Neural progenitor cell (in vitro differentiated cells): ENCODE measurements at places on chromosomes 11 and 22.

- peak; percentile 93 for DNase-seq
Observed at GRCh38 chr11:1763796-1764661, at the start of gene CTSD. TSS of gene CTSD (minus strand) at chr11:1763927. CDS start at chr11:1763859, 68 bp downstream.

DNA sequence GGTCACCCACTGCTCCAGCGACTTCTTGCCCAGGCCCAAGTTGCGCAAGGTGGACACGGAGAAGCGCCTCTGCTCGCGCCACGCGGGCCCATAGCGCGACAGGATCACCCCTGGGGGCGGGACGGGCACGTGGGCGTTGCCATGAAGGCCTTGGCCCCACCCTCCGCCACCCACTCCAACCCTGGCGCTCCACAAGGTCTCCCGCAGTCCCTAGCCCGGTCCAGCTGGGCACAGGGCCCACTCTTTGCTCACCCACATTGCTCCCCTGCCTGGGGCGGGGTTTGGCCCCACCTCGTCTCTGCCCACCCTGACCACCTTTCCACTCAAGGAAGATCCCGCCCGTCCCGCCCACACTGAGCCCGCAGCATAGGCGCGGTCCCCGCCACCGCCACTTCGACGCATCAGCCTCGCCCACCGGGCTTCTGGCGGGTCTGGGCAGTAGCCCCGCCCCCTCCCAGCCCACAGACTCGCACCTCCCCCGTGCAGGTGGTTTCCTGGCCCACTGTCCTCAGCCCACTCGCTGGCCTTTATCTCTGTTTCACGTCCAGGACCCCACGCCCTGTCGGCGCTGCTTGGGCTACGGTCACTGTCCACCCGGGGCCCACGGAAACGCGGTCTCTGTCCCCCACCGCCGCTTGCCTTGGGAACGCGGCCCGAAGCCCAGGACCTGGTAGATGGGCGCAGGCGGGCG lies 12.3 kb upstream of the CYP2D6 start:
- DNase-seq, result no peak

DNA sequence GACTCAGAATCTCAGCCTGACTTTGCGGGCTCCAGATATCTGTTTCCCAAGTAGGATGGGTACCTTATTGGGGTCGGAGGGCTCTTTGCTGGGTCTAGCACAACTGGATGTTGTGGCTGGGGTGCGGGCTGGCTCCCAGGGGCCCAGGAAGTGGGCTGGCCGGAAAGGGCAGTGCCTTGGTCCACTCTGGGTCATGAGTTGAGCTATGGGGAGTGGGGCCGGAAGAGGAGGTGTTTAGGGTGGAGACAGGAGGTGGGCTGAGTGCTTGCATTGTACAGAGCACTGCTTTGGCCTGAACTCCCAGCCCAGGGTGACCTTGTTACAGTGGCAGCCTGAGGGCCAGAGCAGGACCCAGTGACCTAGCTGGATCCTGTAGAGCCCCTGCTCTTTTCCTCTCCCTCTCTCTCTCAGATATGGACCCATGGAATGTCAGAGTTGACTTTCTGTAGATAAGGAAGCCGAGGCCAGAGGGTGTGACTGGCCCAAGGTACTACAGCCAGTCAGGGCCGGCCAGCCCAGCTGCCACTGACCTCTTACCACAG lies 13.2 kb downstream of the PHLDB1 start:
- no peak for DNase-seq

- no peak for DNase-seq
Observed at GRCh38 chr11:126058105-126058874, 4.4 kb downstream of the CDON start.

DNA sequence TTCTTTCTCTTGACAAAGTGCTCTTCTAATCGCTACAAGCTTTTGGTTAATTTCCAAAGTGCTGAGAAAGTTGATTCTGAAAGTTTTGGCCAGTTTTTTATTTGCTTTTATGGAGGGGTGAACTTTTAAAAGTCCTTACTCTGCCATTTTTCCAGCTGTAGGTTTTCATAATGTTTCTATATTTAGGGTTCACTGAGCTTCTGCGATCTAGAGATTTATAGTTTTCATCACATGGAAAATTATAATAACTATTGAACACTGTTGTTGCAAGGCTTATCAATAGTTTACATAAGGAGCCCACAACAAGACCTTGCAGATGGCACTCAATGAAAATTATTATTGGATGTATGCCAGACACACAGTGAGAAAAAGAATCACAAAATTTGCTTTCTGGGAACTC lies 55.1 kb downstream of the DLG2 start:
- no peak for DNase-seq

DNA sequence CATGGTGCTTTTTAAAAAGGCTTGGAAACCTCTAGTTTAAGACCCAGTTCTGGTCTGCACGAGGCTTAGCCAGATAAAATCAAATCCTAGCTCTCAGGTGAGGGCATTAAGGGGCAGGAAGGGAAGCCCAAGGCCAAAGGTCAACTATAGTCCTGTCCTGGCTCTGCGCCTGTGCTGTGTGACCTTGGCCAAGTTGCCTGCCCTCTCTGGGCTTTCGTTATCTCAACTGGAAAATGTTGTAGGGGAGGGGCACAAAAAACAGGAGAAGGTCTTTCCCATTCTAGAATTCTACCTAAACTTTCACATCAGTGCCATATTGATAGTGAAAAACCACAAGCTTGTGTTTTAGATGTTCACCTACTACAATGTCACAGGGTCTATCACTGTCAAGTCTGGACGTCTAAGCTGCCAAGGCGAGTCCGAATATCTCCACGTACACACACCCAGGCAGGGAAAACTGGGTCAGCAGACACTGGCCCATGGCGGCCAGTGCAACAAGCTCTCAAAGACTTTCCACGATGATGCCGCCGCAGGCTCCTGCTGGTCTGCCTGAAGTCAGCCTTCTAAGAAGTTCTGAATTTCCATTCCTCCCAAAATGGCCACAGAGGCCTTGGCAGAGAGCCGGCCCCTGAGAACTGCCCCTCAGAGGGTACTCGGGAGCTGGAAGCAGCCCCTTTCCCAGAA lies 18.0 kb downstream of the MN1 start:
- DNase-seq, result no peak

DNA sequence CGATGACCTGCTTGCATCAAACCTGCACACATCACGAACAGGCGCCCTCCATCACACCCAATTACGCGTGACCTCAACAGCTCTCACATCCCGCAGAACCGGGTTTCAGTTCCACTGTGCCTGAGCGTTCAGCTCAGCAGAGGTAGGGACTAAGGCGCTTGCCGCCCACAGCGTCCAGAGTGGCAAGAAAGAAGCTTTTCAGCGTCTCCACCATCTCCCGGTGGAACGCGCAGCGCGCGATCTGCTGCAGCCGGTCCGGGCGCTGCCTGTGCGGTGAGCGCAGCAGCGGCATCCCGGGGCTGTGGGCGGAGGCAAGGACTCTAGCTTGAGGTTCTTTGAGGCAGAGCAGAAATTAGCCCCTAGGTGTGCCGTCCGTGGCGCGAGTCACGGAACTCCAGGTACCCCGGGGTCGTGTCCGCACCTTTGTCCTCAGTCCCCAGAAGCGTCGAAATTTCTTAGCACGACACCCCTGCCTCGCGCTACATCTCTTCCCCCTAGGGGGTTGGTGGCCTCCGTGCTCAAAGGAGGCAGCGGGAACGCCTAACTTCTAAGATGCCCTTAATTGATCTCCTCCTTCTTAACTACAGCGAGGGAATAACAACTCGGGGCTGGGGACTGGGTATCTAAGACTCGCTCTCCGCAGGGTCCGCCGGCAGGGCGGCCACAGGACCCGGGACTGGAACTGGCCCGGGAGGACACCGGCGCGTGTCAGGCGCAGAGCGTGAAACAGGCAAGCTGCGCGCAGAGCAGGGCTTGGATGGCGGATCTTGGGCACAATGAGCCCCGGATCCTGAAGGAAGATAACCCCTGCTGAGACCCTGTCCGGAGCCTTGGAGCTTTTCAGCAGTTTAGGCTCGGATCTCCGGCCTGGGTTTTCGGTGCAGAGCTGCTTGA lies 1.7 kb upstream of the CALCA start:
- peak; percentile 78 for DNase-seq

- no peak for DNase-seq
Observed at GRCh38 chr11:3614742-3615171, 27.0 kb downstream of the ART5 start.

DNA sequence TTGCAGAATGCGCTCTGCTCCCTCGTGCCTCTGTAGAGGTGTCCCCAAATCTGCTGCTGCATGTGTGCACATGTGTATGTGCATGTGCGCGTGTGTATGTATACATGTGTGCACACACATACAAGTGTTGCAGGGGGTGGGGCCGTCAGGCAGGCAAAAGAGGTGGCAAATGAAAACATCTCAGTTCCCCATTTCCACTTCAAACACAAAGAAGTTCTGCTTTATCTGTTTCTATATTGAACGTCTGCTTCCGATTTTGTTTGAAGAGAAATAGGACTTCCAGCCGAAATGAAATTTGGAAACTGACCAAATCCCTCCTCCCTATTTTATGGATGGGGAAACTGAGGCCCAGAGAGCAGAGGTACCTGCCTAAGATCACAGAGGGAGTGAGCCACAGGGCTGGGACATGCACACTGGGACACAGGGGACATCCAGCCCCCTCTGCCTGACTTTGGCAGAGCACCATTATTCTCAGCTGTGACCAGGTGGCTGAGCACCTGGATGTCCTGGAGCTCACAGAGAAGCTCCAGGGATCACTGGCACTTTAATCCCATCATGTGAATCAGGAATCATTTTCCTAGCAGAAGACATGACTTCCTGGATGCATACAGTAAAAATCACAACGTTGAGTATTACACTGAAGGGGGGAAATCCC lies 41.2 kb upstream of the ALX4 start:
- DNase-seq, result no peak

GRCh38 chr11:85787168-85787567 lies 23.8 kb downstream of the SYTL2 start:
- DNase-seq, result no peak

DNA sequence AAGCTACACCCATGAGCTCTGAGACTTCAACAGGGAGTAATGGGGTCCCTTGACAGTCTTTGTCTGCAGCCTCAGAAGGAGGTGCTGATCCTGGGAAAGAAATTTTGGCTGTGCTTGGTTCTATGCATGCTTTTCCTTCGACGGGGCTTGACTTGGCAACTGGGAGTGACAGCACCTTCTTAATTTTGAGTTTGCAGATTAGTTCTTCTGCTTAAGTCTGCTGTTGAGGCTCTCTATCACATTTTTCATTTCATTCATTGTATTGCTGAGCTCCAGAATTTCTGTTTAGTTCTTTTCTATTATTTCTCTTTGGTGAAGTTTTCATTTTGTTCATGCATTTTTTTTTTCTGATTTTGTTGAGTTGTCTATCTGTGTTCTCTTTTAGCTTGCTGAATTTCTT lies 125.6 kb downstream of the SNX19 start:
- DNase-seq, result no peak

DNA sequence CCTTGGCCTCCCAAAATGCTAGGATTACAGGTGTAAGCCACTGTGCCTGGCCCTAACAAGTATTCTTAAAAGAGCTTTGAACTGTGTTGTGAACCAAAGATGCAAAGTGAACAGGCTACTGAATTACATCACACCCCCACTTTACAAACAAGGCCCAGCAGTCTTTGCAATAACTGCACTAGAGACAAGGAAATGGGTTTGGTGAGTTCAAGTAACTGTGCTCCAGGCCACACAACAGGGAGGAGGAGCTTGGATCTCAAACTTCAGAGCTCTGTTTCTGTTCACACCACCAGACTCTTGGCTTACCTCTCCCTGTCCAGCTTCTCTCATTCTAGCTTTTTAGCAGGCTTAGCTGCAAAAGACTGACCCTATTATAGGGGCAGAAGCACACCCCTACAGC lies 30.4 kb upstream of the RASL10A start:
- DNase-seq, result no peak

DNA sequence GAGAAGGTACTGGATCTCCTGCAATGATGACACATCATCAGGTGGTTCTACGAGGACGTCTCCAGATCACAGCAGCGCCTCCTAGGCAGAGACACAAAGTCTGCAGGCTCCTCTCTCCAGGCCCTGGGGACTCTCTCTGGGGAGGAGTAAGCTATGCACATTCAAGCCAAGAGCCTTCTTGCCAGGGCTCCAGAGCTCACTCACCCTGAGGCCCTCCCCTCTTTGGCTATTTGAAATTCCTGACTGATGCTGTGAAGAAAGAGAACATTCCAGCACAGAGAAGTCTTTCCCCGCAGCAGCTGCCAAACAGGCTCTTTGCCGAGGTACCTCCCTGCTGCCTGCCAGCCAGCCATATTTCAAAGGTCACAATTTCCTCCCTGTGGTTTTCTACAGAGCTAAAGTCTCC lies 204.9 kb downstream of the CSNK2A3 start:
- peak; percentile 50 for DNase-seq

GRCh38 chr11:5722622-5723021 lies 13.6 kb upstream of the OR56B1 start:
- DNase-seq, result no peak
